ENCODE measurements at places on chromosomes 13 and 19. TPM values are rescaled to one million over a fixed set of nuclear protein-coding genes. Genes with fewer than 3 reads are reported as not detected.

DNA sequence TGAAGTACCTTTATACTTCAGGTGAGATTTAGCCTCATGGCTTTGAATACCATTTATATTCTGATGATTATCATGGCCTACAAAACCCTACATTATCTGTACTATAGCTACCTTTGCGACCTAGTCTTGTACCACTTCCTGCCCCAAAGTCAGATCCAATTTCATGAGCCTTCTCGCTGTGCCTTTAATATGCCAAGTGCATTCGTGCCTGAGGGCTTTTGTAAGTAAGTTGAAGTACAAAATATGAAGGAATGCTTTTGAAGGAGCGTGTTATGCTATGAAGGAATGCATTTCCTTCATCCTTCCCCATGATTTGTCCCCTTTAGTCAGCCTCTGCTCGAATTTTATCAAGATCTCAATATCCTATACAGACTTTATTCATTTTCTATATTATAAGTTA lies 9.2 kb upstream of the RASL11A start:
- DNase-seq, result no peak

The SIGLEC10 gene
- 2.1 TPM for total RNA-seq

The CD37 gene
- total RNA-seq, result 2.3 TPM

GRCh38 chr13:79560954-79561353 lies 80.0 kb downstream of the NDFIP2 start:
- DNase-seq, result no peak

DNA sequence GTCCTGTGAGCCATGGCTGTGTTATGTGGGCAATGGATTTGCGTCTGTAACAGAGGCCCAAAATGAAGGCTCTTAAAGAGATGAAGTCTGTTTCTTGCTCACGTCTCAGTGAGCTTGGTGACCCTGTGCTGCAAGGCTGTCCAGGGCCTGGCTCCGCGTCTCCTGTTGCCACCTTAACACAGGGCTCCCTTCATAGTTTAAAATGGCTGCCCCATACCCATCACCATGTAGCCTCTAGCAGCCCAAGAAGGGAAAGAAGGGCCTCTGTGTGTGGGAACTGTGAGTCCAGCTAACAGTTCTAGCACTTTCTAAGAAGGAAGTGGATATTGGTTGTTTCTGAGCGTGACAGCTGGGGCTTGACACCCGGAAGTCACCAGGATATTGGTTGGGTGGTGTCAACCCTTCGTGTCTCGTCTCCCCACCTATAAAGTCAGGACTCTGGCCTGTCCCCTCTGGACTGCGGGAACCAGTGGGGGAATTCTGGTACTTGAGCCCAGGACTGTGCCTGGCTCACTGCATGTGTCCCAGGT lies 20.9 kb downstream of the TMED1 start:
- DNase-seq, result no peak

The CERS1 gene
- 7.7 TPM for total RNA-seq

DNA sequence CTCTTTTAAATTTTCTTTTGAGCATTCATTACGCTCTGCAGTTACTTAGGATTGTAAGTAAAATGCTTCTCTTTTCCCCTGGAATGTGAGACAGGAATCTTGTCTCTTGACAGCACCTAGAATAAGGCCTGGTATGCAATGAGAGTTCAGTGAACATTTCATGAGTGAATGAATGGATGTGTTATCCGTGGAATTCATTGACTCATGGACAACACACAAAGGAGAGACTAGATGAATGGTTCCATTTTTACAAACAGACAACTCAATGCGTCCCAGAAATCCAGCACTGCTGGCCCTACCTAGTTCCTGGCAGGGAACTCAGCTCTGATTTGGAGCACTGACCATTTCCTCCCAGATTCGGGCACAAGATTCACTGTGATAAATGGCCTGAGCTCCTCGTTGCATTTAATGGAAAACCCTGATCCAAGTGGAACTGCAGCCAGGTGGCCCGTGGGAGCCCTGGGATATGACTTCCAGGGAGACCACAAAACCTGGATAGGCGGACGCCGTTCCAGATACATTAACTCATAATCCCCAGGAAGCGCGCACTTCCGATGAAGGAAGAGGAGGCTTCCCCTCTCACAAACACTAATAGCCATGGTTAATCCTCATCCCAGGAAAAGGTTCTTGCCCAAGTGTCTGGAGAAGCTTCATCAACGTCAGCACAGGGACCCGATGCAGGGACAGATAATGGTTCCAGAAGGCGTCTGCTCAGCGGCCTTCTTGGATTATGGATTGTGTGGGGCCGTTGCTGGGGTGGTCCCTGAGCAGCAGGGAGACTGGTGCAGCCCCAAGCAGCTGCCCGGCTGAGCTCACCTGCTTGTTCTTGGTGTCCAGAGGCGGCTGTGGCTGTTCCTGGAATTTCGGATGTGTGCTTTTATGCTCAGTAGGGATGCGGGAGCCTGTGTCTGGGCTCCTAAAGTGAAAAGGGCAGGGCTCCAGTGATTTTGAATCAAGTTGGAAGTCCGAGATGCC lies 211.1 kb upstream of the TSHZ3 start:
- no peak for DNase-seq

GRCh38 chr13:43787997-43788396 lies 1.2 kb upstream of the ENOX1 start:
- DNase-seq, result peak; percentile 71

DNA sequence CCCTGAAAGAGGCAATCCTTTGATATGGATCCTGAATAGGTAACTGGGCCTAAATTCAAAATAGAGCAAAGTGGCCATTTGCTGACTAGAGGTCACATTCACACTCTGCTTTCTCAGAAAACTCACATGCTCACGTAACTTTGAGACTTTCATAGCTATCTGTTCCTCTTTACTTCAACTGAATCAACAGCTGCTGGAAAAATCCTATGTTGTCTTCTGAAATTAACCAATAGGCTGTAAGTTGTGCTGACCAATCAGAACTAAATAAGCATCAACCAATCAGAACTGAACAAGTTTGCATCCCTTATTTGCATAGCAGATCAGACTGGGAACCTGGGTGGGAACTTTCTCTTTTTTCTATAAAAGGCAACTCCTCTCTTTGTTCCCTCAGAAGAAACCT lies 24.0 kb upstream of the TBC1D4 start:
- no peak for DNase-seq

DNA sequence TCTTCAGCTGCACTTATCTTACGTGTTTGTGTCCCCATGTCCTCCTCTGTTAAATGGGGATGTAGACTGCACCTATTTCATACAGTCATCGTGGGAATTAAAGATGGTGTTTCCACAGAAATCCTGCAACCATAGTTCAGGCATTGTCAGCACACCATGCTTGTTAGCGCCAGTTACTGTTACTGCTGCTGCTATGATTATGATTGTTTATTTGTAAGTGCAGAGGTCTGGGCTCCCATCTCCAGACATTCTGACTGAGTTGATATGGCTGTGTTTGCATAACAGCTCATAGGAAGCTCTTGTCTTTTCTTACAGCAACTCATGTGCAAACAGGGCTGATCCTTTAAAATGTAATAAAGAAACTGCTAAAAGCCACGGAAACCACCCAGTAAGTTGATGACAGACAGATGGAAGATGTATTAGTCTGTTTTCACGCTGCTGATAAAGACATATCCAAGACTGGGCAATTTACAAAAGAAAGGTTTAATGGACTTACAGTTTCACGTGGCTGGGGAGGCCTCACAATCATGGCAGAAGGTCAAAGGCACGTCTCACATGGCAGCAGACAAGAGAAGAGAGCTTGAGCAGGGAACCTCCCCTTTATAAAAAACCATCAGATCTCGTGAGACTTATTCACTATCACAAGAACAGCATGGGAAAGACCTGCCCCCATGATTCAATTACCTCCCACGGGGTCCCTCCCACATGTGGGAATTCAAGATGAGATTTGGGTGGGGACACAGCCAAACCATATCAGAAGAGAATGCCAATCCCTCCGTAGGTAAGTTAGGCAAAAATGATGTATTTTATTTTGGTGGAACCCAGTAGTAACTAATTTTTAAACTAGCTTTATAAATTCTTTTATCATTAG lies 1.6 kb downstream of the ZSCAN5A start:
- no peak for DNase-seq

DNA sequence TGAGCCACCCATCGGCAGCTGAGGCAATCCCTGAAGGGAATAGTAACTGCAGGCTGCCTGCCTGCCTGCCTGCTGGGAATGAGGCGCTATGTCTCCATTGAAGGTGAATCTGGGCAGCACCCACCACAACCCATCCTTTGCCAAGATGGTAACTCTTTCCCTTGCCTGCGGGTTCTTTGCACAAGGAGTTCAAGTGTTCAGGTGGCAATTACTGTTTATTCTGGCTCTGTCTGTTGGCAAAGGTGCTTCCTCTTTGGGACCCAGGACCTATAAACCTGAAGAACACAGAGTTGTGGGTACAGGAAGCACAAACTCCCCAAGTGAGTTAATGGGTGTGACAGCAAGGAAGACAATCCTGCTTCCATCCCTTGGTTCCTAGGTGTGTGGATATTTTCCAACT lies 448.1 kb upstream of the ZNF507 start:
- DNase-seq, result no peak

GRCh38 chr13:79846386-79846785 lies 365.4 kb downstream of the NDFIP2 start:
- no peak for DNase-seq

The ATP4A gene
- not detected for total RNA-seq

The KMT5C gene
- total RNA-seq, result 13.3 TPM

- no peak for DNase-seq
Measured at GRCh38 chr13:34002924-34003323, 185.0 kb downstream of the RFC3 start.

The GRIK5 gene
- total RNA-seq, result 3.2 TPM

GRCh38 chr13:38566519-38566918 lies 120.4 kb upstream of the FREM2 start:
- peak; percentile 59 for DNase-seq

The EVI5L gene
- total RNA-seq, result 16.0 TPM

DNA sequence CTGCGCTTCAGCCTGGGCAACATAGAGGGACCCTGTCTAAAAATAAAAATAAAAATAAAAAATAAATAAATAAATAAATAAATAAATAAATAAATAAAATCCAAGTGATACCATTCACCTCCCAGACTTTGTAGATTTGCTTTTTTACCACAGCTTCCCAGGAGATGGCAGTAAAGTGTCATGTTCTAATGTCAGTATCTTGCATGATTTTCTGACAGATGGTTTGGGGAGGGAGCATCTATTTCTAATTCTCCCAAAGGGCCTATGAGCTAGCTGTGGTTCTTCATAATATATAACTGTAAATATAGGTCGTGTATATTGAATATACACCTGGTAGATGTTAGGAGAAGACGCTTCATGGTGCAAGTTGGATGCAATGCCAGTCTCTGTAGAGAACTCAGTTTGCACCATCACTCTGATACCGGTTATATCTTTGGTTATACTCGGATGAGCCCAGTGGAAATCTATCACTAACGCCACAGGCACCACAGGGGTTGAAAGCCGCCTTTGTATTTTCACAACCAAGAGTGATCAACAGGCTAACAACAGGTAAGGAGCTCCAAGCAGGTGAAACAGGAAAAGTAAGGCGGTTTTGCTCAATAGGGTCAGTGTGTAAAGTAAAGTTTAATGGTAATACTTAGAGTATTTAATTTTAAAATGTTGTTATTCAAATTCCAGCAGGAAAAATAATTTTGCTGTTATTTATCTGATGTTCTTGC lies 13.9 kb downstream of the APLP1 start:
- peak; percentile 87 for DNase-seq

The KCNN1 gene
- total RNA-seq, result 0.41 TPM

GRCh38 chr13:91228108-91228507 lies 119.4 kb upstream of the MIR17HG start:
- DNase-seq, result no peak

GRCh38 chr13:59665732-59666131 lies 498.0 kb downstream of the DIAPH3 start:
- peak; percentile 63 for DNase-seq

- peak; percentile 32 for DNase-seq
Measured at GRCh38 chr13:73722120-73722519, 412.1 kb downstream of the KLF12 start.

The SMIM44 gene
- not detected for total RNA-seq

The MPHOSPH8 gene
- 23.3 TPM for total RNA-seq

DNA sequence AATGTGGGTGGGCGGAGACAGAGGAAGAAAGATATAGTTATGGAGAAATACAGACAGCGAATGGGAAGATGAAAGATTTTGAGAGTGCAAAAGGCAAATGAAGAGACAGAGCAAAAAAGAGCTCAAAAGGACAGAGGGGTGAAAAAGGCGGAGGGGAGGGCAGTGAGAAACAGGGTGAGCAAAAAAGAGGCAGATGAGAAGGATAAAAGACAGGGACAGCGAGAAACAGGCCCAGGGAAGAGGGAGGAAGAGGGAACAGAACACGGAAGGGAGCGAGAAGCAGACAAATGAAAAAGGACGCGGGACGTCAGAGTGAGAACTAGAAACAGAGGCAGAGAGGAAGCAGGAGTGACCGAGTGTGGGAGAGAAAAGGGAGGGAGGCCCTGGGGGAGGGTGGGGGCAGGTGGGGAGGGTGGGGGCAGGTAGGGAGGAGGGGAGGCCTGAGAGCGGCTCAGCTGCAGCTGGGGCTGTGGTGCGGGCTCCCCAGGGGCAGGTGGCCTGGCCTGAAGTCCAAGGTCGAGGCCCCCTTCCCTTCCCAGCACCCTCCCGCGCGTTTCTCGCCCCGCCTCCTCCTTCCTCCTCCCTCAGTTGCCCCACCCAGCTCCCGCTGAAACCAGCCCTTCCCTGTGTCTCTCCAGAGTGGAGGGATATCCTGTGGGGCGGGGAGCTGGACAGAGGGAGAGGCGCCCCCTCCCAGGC lies 2.9 kb downstream of the KLK1 start:
- no peak for DNase-seq

- no peak for DNase-seq
Measured at GRCh38 chr13:27574661-27575060, 45.7 kb downstream of the LNX2 start.

DNA sequence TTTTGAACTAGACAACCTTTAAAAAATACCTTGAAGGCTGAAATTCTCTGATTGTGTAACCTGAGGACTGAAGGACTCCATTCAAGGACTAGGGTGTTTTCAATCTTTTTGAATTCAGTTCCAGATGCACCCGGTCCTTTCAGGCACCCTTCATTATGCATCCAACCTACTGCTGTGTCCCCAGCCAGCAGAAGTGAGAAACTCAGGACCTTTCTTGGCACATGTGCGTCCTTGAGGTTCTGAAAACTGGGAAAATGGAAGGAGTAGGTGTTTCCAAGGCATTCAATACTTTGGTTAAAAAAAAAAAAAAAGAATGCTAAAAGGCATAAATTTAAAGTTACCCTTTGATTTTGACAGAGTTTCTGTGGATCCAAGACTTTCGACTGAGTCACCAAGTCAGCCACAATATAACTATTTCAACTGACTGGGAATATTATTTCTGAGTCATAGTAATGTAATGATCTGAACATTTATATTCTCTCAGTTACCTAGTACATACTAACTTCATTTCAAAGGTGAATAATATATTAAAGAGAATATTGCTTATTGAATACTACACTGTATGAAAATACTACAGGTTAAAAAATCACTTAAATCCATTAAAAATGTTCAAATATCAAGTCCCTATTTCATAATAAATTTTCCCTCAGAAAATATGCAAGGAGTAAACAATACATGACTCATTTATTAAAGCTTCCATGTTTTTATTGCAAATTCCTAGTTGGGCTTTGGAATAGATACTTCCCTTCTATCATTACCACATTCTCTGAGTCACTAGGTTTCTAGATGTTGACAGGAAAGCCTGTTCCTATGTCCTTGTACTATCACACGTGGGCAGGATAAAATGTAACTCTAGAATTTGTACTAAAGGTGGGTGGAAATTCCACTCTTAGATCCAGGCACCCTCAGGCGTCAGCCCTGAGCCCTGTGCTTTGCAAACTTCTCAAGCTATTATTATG lies 2.4 kb upstream of the ITGBL1 start:
- no peak for DNase-seq

- DNase-seq, result no peak
Measured at GRCh38 chr19:2700660-2701360, 1.7 kb downstream of the GNG7 start.

Data from tongue (tissue), 3 donors.